Lower lobe of right lung (tissue), 2 donors: ENCODE measurements at places on chromosomes 5 and 9. TPM values are rescaled to one million over a fixed set of nuclear protein-coding genes. Genes with fewer than 3 reads are reported as not detected.

- H3K4me1 ChIP-seq, result peaks cover 2% of the 10 kb centered on the region
- no peaks in the 10 kb centered on the region for H3K36me3 ChIP-seq
- H3K27me3 ChIP-seq, result no peaks in the 10 kb centered on the region
- H3K27ac ChIP-seq, result no peak overlapping the region
These were observed 249.7 kb upstream of the NREP start for GRCh38 chr5:112006721-112007120.

DNA sequence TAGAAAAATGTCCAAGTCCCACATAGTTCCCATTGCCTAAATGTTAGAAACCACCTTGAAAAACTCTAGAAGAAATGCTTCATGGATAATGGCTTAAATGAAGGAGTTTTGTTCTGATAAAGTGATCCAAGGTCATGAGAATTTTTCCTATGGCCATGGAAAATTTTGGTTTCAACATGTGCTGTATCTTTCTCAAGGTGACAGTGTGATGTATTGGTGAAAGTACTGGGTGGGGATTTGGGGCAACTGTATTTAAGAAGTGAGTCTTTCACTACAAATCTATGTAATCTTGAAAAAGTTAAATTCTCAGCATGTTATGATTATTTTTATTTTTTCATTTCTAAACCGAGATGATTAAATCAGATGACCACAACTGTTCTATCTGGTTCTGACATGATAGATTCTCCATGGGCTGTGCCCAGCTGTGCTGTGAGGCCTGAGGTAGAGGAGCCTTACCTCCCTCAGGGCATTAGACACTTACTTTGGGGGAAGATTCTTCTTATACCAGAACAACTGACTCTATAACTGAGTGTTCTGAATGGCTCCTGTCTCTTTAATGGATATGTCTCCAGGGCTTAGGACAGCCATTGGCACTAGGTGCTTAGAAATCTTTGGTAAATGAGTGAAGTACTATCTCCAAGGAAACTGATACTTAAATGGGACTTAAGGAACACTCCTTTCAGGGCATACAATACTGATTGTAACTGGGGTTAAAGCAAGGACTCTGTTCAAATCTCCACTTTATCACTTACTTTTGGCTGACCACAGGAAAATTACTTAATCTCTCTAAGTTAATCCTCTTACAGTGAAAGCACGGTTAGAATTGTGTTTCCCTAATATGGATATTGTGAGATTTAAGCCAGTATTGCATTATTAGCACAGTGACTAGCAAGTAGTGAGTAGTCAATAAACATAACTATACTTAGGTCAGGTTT is 397.4 kb upstream of the MEF2C start:
- no peaks in the 10 kb centered on the region for H3K36me3 ChIP-seq
- no peak for DNase-seq
- H3K4me1 ChIP-seq, result peaks cover 5% of the 10 kb centered on the region
- H3K27me3 ChIP-seq, result no peaks in the 10 kb centered on the region

- H3K36me3 ChIP-seq, result no peaks in the 10 kb centered on the region
- no peak overlapping the region for H3K4me3 ChIP-seq
- DNase-seq, result no peak
- H3K4me1 ChIP-seq, result peaks cover 16% of the 10 kb centered on the region
These were observed 107.8 kb downstream of the NR6A1 start for GRCh38 chr9:124663046-124663961.

DNA sequence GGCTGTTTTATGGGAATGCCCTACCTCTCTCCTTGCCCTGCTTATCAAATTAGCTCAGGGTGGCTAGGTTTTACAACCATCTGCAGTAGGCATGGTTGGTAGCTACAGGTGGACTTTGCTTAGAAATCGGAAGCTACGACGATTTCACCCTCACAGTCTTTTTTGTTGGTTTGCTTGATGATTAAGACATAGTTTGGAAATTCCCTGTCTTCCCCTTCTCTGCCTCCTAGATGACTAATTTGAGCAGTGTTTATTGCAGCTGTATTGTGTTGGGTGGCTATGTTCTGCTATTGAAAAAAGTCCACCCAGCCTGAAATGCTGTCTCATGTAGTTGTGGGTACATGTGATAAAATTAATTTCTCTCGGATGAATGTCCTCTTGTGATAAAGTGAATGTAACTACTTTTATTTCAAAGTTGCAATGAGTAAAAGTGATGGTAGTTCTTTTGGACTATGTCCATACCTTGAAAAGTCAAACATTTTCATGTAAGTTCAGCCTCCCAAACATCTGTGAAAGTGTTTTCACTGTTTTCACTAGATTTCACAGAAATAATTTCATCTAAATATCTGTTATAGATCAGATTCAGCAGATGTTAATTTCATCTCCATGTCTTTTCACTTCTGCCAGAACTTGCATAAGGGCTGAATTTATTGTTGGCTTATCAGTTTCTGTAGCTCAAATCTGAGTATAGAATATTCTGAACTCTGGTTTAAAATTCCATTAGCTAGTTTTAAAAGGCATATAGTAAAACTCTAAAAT is 37.3 kb upstream of the FYB1 start:
- H3K36me3 ChIP-seq, result no peaks in the 10 kb centered on the region
- H3K27ac ChIP-seq, result no peak overlapping the region
- no peak for DNase-seq

- no peaks in the 10 kb centered on the region for H3K36me3 ChIP-seq
- H3K4me1 ChIP-seq, result no peaks in the 10 kb centered on the region
- DNase-seq, result no peak
- no peak overlapping the region for H3K4me3 ChIP-seq
- no peak overlapping the region for H3K27ac ChIP-seq
These were observed 33.4 kb downstream of the IRX2 start for GRCh38 chr5:2718115-2718514.

- no peak overlapping the region for H3K27ac ChIP-seq
- H3K4me1 ChIP-seq, result no peaks in the 10 kb centered on the region
- no peaks in the 10 kb centered on the region for H3K27me3 ChIP-seq
- no peak overlapping the region for H3K4me3 ChIP-seq
- DNase-seq, result no peak
These were observed 4.7 kb downstream of the QRFP start for GRCh38 chr9:130891688-130892476.

The FCN2 gene
- total RNA-seq, result not detected
